Urinary bladder (tissue), 4 donors: ENCODE measurements at places on chromosomes 7 and 10.

- no peak for DNase-seq
Measured at GRCh38 chr7:127877951-127878350, 153.3 kb downstream of the LRRC4 start.

- DNase-seq = no peak
Measured at GRCh38 chr10:12927896-12928295, 73.6 kb downstream of the CCDC3 start.

DNA sequence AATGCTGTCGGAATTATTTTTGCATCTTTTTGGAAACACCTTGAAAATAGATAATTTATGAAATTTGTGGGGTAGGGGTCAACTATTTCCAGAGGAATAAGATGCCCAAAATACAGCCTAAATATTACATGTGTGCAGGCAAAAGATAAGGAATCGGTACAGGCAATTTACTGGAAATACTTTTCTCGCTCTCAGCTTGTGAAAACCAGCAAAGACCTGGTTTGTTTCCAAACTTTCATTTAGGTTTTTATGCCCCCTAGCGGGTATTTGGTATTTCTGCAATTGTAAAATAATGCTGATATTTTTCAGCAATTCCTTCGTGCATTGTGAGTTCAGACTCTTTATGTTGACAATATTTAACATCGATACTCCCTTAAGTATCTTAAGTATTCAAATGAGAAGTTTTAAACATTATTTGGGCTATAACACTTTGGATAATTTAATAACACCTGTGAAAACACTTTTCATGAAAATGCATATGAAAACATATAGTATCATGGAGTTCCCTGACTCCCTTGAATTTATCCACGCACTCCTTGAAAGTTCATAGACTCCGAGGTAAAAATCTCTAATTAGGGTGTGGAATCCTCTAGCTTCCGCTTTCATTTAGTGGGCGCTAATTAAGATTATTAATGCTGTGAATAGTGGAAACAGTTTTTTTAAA, 132.4 kb downstream of the TSPAN12 start:
- peak; percentile 33 for DNase-seq

- no peak for DNase-seq
Measured at GRCh38 chr10:62803724-62804355, 680 bp upstream of the ADO start.

- no peak for DNase-seq
Measured at GRCh38 chr10:105062951-105063350, 421.9 kb downstream of the SORCS3 start.

DNA sequence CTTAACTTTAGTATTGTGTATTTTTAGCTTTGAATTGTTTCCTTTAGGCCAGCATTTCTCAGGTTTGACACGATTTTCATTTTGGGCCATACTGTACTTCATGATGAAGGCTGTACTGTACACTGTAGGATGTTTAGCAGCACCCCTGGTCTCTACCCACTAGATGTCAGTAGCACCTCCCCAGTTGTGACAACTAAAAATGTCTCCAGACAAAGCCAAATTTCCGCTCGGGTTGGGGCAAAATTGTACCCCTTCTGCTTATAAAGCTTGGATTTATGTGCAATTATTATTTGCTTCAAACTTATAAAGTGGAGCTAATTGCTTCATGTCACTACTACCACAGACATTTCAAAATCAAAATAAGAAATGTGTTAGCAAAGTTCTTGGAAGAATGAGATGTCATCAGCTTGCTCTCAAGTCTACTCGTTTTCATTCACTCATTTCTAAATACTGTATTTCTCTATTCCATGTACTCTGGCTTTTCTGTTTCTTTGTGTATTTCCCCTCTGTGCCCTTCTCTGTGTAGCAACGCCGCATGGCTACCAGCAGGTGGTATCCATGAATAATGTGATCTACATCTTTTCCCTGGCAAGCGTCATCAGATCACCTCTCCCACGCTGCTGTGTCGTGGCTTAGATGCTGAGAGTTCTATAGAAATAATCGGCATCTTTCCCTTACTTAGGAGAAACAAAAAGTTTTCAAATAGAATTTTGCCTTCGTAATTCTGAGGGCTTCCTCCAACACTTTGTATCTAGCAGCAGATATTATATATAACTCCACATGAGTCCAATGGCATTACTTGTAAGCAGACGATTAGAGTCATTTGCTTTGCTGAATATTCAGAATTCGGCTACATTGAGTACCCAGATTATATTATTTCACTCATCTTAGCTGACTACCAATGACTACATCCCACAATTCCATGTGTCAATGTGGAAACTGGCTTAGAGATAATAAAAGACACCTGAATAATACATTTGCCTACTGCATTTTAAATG, 47.8 kb upstream of the CALCR start:
- no peak for DNase-seq

DNA sequence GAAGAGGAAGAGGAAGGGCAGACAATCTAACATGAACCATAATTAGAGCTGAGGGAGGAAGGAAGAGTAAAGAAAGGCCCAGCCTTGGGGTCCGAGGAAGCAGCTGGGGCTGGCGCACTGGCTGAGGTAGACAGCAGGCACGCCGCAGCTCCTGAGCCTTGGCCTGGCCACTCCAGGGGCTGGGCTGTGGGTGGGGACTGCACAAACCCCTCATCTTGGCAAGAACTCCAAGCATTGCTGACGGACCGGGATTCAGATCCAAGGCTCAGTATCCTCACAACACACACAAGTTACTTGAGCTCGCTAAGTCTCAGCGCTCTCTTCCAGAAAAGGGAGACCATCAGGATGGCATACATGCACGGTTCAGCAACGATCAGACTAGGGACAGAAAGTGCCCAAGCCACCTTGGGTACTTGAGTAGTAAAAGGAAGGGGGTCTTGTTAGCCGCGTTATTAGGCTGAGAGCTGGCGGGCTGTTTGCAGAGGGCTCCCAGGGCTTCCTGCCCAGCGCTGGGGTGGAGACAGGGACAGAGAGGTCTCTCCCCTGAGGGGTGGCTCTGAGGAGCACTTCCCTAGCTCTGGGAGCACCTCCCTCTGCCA, 4.5 kb downstream of the TNS3 start:
- no peak for DNase-seq

DNA sequence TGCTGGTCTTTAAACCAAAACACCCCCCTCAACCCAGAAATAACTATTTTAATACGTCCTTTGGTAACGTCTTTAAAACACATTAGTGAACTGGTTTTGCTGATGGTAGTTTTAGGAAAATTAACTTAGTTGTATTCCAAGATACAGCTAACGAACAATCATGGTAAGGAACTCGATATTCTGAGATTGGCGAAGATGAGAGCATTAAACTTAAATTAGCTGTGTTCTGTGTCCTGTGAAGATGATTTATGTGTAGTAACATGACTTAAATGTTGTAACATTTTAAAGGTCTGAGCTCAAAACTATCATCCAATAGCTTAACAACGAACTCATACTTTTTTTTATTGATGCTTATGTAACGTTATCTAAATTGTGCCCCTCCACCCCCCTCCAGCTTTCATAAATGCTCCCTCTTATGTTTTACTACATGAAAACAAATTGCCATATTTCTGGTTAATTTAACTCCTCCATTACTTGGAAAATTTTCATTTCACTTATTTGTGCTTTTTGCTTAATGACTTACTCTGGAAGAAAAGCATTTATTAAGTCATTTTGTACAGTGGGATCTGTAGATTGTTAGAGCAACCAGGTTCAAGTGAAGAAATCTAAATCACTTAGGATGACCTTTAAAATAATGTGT, 1.7 kb downstream of the SDK1 start:
- DNase-seq = no peak

GRCh38 chr10:22303461-22303860, 12.7 kb upstream of the COMMD3 start:
- DNase-seq = no peak

GRCh38 chr7:73865738-73866445, 4.9 kb downstream of the TMEM270 start:
- no peak for DNase-seq

- no peak for DNase-seq
Measured at GRCh38 chr10:132058111-132058745, 7.5 kb upstream of the JAKMIP3 start.

GRCh38 chr10:131902211-131902610, 1.4 kb downstream of the PPP2R2D start:
- no peak for DNase-seq

DNA sequence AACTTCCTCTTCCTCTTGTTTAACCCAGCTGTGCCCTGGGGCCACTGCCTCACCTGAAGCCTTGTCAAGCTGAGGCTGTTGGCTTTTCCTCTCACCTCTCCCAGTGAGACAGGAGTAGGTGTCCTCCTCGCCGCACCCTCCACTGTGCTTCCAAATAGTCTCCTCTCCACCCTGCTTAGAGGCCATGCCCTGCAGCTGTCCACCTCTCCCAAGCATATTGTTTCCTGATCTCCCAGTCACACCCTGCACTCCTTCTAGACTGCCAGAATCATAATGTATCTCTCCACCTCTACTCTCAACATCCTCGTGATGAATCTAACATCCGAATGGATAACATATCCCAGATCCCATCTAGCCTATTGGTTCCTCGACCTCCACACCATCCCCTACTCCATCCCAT, 196.3 kb upstream of the GHITM start:
- no peak for DNase-seq

DNA sequence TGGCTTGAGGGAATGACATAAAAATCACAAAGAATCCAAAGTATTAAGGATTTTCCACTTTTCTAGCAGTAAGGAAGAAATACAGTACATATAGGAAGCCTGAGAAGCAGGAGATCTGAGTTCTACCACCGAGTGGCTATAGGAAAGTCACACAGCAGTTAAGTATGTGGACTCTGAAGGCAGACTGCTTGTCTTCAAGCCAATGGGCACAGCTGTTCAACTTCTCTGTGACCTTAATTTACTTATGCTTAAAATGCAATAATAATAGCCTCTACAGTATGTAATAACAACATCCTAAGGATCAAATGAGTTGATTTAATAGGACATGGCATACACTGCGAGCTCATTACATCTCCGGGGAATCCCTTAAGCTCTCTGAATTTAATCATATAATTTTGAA, 68.0 kb downstream of the CTTNBP2 start:
- DNase-seq = no peak

GRCh38 chr7:55730197-55730596, 132.4 kb downstream of the SEPTIN14 start:
- DNase-seq = no peak

- no peak for DNase-seq
Measured at GRCh38 chr7:64947252-64948000, 43.4 kb downstream of the ZNF117 start.
